Panc1 (cell line): ENCODE measurements at places on chromosomes 5 and 9.

DNA sequence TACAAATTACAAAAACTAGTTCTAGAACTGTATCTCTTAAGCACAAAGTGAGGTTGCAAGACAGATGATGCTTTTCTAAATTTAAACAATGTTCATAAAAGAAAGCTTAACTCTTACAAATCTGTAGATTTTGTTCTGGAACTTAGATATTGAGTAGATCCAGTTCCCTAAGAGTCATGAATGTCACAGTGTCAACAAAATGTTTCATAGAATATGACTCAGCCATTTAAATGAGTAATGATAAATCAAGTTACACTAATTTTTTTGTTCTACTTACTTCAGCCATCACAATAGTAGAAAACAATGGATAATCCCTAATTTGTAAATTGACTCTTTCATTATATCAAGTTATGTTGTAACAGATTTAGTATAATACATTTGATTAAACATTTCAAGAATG lies 239.7 kb downstream of the MEF2C start:
- DNase-seq, result no peak

DNA sequence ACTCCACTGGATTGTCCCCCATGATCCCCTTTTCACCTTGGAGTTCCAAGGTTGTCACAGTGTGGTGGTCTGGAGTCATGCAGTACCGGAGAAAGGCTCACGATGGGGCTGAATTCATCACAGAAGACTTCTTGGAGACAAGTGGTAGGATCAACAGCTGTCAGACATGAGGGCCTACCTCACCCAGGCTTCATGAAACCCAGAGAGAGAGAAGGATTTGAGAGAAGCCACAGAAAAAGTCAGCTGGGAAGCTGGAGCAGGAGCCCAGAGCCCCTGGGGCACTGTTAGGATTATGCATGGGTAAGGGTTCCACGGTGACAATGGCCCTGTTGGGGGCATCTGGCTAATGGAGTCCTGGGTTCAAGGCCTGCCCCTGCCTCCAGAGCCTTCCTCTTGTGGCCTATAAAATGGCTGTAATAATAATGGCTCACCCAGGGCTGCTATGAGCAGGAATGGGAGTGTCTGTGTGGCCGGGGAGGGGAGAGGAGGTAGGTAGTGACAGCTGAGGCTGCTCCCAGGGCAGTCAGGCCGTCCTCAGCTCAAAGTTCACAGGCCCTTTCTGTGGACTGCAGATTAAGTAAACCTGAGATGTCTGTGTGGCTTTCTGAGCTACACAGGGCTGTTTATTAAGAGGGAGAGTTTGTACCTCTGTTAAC lies 910 bp downstream of the TRIM14 start:
- DNase-seq, result peak; percentile 7

GRCh38 chr9:30078195-30078594 lies 2306.2 kb upstream of the ACO1 start:
- no peak for DNase-seq

DNA sequence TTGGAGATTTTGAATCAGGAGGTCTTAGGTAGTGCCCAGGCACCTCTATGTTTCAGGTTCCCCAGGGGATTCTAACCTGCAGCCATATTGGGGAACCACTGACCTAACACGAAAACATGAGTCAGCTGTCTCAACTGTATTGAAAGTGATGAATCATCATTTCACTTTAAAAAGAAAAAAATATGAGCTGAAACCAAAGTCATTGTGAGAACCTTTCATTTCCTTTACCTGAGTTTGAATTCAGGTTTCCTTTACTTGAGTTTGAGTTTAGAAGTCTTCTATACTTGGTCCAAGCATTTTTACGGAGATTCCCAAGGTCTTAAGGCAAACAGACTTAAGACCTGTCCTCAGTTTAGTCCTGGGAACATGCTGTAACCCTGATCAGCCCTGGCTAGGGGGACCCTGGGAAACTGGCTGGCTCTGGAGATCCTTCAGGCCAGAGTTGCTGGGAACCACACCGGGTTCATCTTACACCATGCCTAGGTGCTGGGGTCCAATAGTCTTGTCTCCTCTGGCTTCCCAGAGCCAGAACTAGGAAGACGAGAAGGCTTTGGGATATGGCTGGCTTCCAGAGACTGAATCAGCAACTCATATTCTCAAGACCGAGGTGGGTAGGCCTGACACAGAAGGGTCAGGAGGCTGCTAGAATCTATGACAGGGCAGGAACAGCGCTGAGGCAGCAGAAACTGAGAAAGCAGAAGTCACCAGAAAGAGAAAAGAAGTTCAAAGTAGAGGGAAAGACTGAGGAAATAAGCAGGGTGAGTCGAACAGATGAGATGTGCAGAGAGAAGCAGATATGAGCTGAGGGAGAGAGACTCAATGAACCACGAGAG lies 16.4 kb upstream of the PDCD1LG2 start:
- DNase-seq, result no peak

DNA sequence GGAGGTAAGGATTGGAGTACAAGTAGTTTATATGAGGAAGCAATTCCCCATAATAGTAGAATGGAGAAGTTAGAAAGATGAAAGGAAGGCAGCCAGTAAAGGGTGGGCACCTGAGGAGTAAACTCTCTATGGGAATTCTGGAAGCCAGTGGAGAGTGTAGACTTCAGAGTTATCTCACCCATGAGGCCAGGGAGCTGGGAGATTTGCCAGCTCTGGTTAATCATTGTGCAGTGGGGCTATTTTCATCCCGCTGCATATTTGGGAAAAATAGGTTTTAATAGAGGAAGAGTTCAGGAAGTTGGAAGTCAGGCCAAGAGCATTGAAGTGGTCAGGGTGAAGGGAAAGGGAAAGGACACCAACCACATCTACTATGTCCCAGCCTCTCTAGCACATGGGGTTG lies 242.3 kb upstream of the BRINP1 start:
- DNase-seq, result no peak

- no peak for DNase-seq
Measured at GRCh38 chr9:34541540-34541939, 18.8 kb upstream of the ENHO start.

DNA sequence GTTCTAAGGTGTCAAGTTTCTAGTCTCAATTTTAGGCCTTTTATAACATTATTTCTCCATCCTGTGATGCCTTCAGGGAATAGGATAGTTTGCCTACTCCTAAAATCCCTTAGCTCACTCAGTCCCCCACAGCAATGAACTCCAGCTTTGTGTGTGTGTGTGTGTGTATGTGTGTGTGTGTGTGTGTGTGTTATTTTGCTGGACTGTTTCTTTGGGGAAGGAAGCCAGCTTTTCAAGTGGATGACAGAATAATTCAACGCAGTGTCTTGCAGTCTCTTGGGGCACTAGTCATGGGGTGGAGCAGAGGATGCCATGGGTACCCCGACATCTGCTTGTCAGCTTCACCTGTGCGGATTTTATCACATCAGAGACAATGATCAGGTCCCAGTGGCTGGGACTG lies 262.8 kb upstream of the DAPK1 start:
- no peak for DNase-seq

DNA sequence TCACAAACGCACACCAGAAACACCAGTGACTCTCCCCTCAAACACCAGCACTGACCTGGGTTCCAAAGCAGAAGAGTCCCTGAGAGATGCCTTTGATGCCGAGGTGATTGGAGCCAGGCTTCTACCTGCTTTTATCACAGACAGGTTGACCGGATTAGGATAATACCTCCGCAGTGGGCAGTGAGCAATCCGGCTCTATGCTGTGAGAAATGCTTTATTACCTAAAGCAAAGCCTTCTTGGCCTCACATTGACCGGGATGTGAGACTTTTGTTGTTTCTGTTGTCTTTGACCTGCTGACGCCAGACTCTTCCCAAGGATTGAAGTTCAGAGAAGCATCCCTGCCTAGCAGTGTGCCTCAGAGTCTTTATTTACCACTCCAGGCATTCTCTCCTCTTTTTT lies 320.3 kb upstream of the CLINT1 start:
- no peak for DNase-seq

GRCh38 chr9:14303521-14303920 lies 10.4 kb downstream of the NFIB start:
- no peak for DNase-seq

GRCh38 chr9:89748021-89748670 lies 143.3 kb downstream of the GADD45G start:
- no peak for DNase-seq

- DNase-seq, result no peak
Measured at GRCh38 chr9:71929791-71930440, 18.5 kb downstream of the C9orf85 start.

DNA sequence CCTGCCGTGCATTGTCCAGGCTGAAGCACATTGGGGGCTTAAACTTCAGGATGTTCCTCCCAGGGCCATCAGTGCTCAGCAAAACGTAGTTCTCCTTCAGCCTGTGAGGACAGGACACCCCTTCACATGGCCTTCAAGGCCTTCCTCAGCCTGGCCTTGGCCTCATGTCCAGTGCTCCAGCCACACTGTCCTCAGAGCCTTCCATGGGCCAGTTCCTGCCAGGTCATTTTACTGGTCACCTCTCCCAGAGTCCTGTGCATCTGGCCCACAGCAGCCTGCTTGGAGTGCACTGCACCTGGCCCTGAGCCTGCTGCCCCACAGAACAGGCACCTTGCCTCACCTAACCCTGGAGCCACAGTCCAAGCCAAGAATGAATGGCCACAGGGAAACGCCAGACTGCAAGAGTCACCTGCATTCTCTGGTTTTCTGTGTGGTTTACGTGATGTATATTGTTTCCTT lies 8.7 kb downstream of the HNRNPAB start:
- DNase-seq, result no peak

GRCh38 chr9:134708672-134709038 lies 67.1 kb downstream of the COL5A1 start:
- DNase-seq, result no peak

- no peak for DNase-seq
Measured at GRCh38 chr5:178119915-178120606, 6.7 kb downstream of the N4BP3 start.

DNA sequence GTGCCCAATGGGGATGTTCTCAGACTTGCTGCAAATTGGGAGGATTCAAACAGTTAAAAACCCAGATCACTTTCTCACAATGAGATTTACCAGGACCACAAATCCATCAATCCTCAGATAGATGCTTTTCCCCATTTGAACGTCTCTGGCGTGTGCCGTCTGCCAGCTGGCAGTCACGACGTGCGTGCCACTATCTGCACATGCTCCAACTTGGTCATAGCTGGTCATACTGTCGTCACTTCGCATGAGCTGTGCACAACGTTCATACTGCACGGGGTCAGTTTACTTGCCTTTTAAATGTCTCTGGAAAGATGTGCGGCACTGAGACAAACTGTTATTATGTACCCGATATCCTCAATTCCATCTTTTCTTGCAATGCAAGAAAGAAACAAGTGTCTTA lies 118.3 kb upstream of the RAPGEF1 start:
- DNase-seq, result no peak

- peak; percentile 28 for DNase-seq
Measured at GRCh38 chr5:145237843-145238242, 597.3 kb downstream of the PRELID2 start.

GRCh38 chr5:136772491-136772890 lies 407.1 kb upstream of the TRPC7 start:
- no peak for DNase-seq

DNA sequence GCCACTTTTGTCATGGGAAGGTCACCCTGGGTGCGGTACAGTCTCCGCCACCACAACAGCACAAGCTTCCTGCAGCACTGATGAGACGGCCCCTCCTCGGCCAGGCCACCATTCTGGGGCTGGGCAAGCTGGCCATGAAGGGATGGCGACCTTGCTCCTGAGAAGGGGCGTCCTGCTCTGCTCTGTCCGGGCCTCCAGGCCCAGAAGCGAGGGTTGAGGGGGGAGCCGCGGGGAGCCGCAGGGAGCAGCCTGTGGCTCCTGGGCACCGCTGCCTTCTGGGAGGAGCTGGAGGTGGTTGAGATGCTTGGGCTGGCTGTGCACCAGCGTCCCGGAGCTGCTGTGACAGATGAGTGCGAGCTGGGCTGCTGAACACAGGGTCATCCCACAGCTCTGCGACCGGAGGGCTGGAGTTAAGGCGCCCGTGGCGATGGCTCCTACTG lies 84.3 kb upstream of the RAPGEF1 start:
- DNase-seq, result no peak

DNA sequence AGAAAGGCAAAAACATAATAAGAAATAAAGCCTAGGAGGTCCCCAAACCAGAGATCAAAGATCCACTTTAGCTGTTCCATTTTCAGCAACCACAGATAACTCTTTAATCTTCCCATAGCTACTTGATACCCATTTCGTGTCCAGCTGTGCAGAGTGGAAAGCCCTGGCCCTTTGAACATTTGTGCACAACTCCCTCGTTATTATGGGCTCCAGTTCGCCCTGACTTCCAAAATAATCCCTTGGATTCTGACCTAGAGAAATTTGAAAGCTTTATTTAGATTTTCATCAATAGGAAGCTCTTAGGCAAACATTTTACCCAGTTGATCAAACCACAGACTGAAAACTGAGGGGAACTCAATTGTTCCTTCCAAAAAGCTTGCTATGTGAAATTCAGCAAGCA lies 4.8 kb downstream of the MYOT start:
- DNase-seq, result no peak

DNA sequence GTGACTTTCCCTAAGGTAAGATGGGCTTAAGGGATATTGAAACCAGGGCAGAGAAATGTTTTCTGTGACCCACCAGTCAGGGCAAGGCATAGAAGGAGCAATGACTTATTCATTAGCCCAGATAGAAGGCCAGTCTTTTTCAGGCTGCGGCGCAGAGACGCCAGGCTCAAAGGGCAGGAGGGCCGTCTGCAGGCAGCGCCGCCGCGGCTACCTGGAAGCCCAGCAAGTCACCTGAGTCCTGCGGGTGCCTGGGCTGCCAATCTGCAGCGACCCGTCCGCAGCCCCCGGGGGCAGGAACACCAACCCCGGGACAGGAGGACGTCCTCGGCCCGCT lies 322 bp upstream of the SH3GL2 start:
- DNase-seq, result no peak

- no peak for DNase-seq
Measured at GRCh38 chr5:42759456-42759855, 2.8 kb downstream of the CCDC152 start.
